ENCODE measurements at places on chromosomes 6 and 20.

DNA sequence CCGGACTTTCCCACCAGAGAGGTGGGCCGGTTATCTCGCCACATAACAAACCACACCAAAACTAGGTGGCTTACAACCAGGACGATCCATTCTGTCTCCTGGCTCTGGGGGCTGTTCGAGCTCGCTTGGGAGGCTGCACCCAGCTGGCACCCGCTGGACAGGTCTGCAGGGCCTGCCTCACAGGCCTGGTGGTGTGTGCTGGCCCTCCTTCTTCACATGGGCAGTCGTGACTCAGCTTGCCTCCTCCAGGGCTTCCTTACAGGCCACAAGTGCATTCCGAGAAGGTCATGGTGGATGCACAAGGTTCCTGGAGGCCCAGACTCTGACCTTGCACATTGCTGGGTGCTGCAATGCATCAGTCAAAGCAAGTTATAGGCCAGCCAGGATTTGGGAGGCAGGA, 34.2 kb downstream of the FOXF2 start:
- DNase-seq = no peak

- DNase-seq = no peak
These were observed 55.5 kb upstream of the THEMIS start for GRCh38 chr6:127956260-127956888.

- DNase-seq = no peak
These were observed 142.8 kb downstream of the CFAP61 start for GRCh38 chr20:20195021-20195705.

GRCh38 chr20:37413023-37413334, 67.0 kb downstream of the SRC start:
- DNase-seq = no peak

DNA sequence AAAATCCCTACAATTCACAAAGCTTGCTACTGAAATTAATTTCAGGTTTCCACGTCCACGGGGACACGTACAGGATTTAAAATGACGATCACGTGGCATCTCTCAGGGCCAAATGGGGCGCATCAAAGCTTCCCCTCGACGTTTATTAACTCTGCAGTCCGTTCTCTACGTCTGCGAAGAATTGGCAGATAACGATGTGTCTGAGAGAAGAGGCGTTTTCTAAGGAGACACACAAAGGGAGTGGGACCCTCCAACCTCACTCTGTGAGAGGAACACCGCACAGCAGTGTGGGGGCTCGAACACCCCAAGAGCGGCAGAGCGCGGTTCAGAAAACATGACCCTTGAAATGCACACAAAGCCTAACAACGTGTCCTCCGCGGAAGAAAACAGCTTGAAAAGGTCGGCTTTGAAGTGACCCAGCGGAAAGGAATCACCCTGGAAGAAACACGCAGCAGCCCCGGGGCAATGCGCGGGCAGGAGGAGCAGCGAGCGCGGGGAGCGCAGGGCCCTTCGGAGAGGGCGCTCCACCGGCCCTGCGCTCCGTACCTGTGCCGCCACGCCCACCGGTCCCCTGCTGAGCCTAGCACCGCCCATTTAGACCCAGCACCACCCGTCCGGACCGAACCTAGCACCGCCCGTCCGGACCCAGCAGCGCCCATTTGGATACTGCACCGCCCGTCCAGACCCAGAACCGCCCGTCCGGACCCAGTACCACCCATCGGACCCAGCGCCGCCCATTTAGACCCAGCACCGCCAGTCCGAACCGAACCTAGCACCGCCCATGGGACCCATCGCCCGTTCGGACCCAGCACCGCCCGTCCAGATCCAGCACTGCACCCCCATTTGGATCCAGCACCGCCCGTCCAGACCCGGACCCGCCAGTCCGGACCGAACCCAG, 1.1 kb upstream of the AFDN start:
- DNase-seq = peak; percentile 31

Data from DMS153 (cell line).